ENCODE measurements at places on chromosomes 12 and 14. TPM values are rescaled to one million over a fixed set of nuclear protein-coding genes. Genes with fewer than 3 reads are reported as not detected.

Gene CACNA1C
- total RNA-seq = 1.8 TPM

Gene AMN
- total RNA-seq = 0.40 TPM

Gene PMCH
- not detected for total RNA-seq

Gene OTOGL
- 1.4 TPM for total RNA-seq

Data from Daoy (cell line).